ENCODE measurements at places on chromosomes 6 and 20. TPM values are rescaled to one million over a fixed set of nuclear protein-coding genes. Genes with fewer than 3 reads are reported as not detected.

RIPPLY2 gene
- total RNA-seq, result not detected

WFDC10B gene
- not detected for total RNA-seq

PGBD1 gene
- 0.64 TPM for total RNA-seq

FUT9 gene
- not detected for total RNA-seq

CTAGE9 gene
- not detected for total RNA-seq

GGT7 gene
- 21.1 TPM for total RNA-seq

OLIG3 gene
- total RNA-seq, result 3.5 TPM

PRL gene
- not detected for total RNA-seq

NRSN1 gene
- not detected for total RNA-seq

- ATAC-seq, result peak; percentile 32
Measured at GRCh38 chr6:100228437-100228833, 234.4 kb upstream of the MCHR2 start.

DNA sequence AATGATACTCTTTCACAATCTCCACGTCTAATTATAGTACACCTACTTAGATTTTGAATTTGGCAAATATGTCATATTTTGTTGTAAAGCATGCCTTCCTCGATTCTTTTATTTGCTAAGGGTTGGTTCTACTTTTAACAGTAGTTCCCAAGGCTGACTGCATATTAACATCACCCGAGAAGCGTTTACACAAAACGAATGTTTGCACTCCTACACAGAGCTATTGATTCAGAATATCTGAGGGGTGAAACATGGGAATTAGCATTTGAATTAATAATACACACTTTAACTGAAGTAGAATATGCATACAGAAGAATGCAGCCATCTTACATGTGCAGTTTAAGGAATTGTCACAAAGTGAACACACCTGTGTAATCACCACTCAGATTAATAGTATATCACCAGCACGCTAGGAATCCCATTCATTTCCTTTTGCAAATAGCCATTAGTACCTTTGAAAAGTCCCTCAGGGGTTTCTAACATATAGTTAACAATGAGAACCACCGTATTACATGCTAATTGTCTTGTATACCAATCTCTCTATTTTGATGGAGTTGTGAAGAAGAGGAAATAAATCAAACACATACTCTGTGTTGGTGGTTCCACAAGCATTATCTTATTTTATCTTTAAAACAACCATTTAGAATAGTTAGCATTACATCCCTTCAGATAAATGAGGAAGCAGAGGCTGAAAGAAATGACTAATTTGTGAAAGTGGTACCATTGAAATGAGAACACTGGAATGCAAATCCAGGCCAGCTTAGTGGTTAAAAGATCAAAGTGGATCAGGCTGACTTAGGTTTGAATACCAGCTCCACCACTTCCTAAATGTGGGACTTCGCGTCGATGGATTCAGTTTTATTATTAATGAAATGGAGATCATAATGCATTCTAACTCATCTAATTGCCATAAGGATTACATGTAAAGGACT lies 317.6 kb downstream of the HDGFL1 start:
- ATAC-seq, result no peak

DNA sequence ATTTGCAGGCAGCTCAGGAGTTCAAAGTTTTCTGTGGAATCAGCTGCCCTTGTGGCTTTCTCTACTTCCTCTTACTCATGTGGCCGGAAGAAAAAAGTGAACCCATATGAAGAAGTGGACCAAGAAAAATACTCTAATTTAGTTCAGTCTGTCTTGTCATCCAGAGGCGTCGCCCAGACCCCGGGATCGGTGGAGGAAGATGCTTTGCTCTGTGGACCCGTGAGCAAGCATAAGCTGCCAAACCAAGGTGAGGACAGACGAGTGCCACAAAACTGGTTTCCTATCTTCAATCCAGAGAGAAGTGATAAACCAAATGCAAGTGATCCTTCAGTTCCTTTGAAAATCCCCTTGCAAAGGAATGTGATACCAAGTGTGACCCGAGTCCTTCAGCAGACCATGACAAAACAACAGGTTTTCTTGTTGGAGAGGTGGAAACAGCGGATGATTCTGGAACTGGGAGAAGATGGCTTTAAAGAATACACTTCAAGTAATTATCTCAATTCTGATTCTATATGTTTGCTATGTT lies 1.1 kb downstream of the MGME1 start:
- ATAC-seq, result no peak

DNA sequence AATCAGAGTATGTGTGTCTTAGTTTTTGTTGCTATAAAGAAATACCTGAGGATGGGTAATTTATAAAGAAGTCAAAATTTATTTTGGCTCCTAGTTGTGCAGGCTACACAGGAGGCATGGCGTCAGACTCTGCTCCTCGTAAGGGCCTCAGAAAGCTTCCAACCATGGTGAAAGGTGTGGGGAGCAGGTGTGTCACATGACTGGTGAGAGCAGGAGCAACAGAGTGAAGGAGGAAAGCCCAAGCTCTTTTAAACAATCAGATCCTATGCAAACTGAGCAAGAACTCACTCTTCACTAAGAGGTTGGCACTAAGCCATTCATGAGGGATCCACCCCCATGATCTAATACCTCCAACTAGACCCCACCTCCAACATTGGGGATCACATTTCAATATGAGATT lies 1524.3 kb downstream of the HACE1 start:
- ATAC-seq, result no peak

DNA sequence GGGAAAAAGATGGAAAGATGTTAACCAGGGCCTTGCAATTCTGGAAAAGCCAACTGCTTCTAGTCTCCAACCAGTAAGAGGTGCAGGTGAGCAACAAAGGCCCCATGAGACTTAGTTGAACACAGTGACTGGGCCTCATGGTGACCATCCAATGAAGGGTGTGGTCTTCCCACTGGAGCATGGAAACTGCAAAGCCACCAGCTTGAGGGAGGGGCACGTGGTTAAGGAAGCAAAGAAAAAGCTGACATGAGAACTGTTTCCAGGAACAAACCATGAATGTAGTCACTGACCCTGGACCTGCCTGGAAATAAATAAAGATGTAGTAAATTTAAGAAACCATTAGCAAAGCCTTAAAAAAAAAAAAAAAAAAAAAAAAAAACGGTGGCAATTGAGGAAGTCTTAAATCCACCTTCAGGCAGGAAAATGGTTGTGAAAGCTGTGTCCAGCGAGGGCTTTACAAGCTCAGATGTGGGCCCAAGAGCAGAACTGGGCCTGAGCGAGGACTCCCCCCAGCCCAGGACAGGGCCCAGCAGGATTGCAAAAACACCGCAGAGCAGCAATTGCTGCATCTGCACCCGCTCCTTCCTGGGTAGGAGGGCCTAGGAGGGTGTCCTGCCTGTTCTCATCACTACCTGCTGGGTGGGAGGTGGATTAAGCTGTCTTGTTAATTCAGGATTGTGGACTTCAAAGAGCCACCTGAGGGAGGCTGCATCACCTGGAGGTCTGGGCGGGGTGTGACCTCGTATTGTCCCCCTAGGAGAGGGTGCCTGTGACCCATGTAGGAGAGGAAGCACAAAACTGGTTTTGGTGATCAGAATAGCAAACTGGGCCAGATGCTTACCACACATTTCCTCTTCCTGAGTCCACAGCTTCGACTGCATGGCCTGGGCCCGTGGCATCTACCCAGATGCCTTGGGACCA lies 10.3 kb downstream of the GFRA4 start:
- ATAC-seq, result no peak

DNA sequence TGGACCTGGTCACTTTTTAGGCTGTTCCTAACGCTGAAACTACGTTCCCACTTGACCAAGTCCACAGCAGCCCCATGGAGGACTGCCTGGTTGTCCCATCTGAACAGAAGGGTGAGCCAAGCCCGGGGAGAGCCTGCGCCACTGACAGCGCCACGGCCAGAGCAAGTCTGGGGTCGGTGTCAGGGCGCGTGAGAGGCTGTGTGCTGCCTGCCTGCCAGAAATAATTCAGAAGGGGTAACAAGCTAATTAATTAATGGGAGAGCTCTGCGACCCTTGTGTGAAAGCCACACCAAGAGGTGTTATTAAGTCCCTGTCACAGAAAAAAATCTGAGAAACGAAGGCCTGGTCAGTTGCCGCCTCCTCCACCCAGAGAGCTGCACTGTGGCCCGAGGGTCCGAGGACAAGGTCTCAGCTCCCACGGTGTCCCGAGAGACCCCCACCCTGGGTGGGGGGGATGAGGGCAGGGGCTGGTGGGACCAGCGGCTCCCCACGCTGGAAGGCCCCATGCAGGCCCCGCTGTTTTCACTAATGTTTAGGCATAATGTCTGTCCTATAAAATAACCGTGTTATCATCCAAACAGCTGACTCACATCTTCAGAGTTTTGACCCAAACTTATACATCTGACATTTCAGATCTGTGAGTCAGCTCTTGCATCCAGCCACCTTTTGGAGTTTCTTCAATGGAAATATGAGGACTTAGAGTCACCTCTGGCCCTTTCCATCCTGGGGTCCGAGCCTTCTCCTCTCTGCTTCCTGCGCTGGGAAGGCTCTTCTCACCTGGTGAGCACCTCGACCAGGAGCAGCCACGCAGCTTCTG lies 58.5 kb downstream of the DLL1 start:
- ATAC-seq, result no peak

DNA sequence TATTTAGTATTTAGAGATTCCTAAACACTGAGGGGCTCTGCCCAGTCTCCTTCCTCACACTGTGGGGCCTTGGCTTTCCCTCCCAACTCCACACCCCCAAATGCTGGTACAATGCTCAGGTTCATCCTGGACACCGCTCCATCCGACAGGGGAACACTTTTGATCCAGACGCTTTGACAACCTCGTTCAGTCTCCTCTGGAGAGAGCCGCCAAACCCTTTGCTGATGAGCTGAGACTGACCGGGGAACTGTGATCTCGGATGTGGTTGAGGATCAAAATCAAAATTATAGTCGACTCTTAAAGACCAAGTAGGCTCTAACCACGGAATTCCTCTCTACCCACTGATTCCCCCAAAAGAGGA lies 38.8 kb upstream of the HLA-E start:
- ATAC-seq, result peak; percentile 38

DNA sequence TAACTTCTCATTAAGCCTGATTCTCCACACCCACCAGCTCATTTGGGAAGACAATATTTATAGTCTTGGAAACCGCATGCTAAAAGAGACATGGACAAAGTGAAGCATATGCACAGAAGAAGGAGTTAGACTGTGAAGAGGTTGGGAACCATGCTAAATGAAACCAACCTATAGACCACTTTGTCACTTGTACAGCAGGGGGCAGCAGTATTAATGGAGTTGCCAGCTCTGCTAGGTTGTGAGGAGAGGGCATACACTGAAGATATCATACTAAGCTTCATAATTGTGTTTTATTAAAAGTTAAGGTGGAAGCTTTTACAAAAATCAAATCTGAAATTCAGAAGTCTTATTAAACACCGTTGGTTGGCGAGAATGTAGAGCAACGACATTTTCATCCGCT lies 38.3 kb upstream of the HMGCLL1 start:
- no peak for ATAC-seq

- no peak for ATAC-seq
Measured at GRCh38 chr20:45515147-45515913, at the start of gene SPINT3. Gene SPINT3, minus strand, starts transcription at chr20:45515622. Its CDS starts 14 bp downstream, at chr20:45515608.

- ATAC-seq, result no peak
Measured at GRCh38 chr6:89059227-89059626, 21.3 kb upstream of the PNRC1 start.

DNA sequence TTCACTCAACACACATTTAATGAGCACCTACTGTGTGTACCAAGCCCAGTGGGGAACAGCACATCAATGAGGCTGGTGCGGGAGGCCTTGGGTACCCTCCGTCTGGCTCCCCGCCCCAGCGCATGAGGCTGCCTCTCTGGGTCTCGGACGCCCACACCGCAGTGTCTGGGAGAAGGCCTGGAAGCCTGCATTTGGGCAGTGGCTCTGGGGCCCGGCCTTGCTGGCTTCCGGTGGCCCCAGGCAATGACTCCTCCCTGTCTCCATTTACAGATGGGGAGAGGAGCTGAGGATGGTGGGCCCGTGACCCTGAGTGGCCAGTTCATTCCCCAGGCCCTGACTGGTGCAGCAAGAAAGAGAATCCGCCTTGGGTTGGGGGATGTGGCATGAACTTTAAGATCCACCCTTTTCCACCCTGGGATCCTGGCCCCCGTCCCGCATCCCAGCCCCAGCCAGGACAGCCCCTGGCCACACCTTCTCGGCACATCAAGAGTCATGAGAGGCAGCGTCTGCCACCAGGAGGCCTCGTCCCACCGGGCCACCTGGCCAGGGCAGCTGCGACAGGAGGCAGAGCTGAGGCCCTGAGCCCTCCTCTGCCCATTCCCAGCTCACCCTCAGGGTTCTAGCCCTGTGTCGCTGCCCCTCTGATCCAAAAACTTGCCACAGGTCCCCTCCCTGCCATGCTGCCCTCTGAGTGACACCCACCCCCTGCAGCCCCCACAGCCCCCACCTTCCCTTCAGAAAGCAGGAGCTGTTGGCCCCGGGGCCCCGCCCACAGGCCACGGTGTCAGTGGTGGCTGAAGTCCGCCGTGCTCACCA lies 17.5 kb upstream of the MRGBP start:
- ATAC-seq, result no peak

- no peak for ATAC-seq
Measured at GRCh38 chr20:38623061-38623460, 21.5 kb downstream of the ARHGAP40 start.

DNA sequence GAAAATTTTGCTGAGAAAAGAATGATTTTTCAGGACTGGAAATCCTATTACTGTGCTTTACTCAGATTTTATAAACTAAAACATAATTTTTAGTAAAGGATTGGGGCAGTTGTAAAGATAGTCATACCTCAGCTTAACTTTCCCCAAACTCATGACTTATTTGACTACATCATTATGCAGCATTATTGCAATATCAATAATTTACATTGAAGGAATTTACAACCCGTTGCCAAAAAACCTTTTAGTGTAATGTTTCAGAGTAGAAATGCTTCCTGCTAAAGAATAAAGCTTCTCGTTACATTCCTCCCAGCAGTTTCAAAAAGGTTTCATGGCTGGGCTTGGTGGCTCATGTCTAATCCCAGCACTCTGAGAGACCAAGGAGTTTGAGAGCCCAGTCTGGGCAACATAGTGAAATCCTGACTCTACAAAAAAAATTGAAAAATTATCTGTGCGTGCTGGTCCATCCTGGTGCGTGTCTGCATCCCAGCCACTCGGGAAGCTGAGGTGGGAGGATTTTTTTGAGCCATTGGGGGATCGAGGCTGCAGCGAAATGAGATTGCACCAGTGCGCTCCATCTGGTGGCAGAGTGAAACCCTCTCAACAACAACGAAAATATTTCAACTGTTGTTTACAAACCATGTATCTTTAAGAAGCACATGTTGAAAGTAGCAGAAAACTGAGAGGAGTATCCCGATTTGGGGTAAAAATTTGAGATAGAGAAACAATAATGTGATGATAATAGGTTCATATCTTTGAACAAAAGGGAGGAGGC lies 4.4 kb downstream of the AMD1 start:
- no peak for ATAC-seq

- ATAC-seq, result no peak
Measured at GRCh38 chr20:49106328-49106727, 60.2 kb downstream of the CSE1L start.

Data from activated T-helper 17 cell treated with anti-CD3 and anti-CD28 coated beads, Interleukin-2, amount 50 U/mL, for 72 hours (primary cell).